NCI-H345 (cell line): ENCODE measurements at places on chromosomes 16 and 17.
A peak's percentile ranks its signal among the peaks of the same experiment; 100 is the strongest.

- DNase-seq = no peak
These were observed 17.3 kb downstream of the BANP start for GRCh38 chr16:87968541-87968940.

DNA sequence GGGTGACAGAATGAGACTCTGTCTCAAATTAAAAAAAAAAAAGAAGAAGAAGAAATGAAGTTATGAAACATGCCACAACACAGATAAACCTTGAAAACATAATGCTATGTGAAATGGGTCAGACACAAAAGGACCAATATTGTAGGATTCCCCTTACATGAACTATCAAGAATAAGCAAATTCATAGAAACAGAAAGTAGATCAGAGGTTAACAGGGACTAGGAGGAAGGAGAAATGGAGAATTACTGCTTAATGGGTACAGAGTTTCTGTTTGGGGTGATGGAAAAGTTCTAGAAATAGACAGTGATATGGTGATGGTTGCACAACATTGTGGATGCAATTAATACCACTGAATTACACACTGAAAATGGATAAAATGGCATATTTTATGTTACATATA, 16.3 kb downstream of the RANBP10 start:
- no peak for DNase-seq

DNA sequence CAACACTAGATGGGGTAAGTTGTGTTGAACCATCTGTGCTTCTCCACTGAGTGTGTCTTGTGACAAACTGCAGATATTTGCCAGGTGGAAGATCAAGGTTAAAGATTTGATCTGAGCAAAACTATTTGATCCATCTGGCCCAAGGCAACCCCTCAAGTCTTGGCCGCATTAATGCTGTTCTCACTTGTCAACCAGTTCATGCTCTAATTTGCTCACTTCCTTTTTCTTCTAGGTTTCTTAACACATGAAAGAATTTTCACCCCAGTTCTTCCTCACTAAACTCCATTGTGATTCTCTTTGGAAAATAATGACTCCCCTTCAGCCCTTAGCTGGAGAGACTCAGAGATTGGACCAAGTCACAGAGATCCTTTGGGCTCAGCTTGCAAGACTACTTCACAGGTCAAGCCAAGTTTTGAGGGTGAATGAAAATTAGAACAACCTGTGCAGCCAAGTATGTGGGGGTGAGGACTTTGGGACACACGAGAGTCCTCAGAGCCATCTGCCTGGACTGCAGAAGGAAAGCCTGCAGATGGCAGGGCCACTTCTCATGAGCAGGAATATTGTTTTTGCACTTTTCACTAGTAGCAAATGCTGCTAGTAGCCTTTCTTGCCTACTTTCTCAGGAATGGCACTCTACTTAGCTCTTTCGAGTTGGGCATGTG, 166.5 kb downstream of the AXIN2 start:
- no peak for DNase-seq

DNA sequence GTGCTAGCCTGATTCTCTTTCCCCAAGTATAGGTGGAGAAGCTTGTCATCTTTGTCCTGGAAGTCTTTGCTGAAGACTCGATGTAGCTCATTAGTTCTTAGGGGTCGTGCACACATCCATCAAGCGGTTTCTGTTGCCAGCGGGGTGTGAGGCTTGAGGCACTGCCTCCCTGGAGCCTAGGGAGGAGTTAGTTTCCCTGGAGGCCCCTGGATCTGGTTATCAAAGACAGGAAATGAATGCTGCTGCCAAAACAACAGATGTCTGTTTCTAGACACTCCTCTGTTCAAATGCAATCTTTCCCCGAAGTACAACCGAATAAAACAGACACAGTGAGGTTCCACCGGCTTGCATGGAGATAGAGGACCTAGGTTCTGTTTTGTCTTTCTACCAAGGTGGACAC, 17.5 kb downstream of the HS3ST4 start:
- DNase-seq = no peak

DNA sequence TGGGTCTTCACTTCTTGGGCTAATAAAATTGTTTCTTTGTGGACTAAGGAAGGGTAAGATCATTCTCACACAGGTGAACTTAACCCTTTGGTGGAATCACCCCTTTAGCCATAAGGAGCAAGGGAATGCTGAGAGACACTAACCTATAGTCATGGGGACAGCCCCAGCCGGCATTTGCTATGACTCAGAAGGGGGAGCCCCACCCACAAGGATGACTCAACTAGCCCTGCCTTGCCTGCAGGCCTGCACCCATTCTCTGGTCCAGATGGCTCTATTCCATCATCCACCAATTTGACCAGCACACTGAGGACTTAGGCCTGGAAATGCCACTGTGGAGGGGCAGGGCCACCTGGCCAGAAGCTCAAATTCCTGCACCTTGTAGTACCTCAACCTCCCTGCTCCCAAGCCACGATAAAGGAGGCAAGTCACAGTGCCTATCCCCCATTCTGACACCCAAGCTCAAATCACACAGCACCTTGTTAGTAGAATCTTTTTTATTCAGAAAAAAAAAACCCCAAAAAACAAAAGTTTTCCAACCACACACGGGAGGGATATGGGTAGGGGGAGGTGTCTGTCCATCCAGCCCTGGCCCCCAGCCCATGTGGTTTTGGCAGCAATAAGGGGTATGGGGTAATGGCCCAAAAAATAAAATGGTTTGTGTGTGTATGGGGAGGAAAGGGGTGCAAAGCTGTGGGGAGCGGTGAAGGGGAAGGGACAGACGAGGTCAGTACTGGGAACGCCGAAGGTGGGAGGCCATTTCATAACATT, 3.0 kb downstream of the PFN1 start:
- no peak for DNase-seq

GRCh38 chr16:23025692-23026307, 123.5 kb downstream of the USP31 start:
- no peak for DNase-seq

- no peak for DNase-seq
These were observed 7.3 kb downstream of the FASN start for GRCh38 chr17:82090549-82091263.

DNA sequence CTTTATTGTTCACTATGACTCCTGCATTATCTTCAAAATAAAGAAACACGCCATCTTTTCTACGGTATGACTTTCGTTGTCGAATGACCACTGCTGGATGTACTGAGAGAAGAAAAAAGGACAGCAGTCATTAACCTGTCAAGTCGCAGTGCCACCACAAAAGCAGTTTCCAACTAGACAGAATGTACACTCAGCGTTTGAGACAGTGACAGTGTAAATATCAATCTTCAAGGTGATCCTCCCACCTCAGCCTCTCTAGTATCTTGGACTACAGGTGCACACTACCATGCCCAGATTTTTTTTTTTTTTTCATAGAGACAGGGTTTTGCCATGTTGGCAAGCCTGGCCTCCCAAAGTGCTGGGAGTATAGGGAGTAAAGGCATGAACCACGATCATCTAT, 3.1 kb downstream of the RPL23 start:
- DNase-seq = no peak

DNA sequence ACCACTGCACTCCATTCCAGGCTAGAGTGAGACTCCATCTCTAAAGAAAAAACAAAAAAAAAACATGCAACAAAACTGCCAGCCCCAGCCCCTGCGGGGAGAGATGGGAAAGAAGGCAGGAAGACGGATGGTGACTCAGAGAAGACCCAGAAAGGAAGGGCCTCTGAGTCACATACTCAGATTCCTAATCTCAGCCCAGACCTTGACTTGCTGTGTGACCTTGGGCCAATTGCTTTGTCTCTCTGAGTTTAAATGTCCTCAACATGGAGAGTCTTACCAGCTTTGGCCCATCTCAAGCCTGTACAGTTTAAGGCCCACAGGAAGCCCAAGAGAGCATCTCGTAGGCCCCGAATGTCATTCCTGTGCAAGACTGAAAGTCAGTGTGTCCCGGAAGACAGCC, 86.5 kb upstream of the LHX1 start:
- DNase-seq = no peak

- DNase-seq = peak; percentile 69
These were observed 1.0 kb upstream of the KCNJ2 start for GRCh38 chr17:70168044-70168976.

DNA sequence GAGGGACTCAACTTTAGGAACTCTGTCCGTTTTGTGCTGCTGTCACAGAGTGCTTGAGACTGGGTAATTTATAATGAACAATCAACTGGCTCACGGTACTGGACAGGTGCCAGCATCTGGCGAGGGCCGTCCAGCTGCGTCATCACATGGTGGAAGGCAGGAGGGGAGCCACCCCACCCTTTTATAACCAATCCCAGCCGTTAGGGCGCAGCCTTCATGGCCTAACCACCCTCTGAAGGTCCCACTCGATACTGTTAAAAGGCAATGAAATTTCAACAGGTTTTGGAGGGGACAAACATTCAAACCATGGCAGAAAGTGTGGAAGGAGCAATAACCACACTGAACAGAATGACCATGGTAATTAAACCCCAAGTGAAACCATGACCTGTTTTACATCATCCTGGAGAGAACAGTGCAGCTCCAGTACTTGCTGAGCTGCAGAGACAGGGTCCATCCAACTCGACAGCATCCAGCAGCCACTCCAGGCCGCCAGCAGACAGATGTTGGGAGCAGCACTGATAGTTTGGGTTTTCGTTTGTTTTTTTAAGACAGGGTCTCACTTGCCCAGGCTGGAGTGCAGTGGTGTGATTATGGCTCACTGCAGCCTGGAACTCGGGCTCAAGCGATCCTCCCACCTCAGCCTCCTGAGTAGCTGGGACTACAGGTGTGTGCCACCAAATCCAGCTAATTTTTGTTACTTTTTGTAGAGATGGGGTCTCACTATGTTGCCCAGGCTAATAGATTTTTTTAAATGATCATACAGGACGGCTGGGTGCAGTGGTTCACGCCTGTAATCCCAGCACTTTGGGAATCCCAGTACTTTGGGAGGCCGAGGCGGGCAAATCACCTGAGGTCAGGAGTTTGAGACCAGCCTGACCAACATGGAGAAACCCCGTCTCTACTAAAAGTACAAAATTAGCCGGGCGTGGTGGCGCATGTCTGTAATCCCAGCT, 11.0 kb downstream of the CHMP6 start:
- DNase-seq = peak; percentile 91

- DNase-seq = no peak
These were observed 60.5 kb upstream of the CLEC3A start for GRCh38 chr16:77961814-77962213.

DNA sequence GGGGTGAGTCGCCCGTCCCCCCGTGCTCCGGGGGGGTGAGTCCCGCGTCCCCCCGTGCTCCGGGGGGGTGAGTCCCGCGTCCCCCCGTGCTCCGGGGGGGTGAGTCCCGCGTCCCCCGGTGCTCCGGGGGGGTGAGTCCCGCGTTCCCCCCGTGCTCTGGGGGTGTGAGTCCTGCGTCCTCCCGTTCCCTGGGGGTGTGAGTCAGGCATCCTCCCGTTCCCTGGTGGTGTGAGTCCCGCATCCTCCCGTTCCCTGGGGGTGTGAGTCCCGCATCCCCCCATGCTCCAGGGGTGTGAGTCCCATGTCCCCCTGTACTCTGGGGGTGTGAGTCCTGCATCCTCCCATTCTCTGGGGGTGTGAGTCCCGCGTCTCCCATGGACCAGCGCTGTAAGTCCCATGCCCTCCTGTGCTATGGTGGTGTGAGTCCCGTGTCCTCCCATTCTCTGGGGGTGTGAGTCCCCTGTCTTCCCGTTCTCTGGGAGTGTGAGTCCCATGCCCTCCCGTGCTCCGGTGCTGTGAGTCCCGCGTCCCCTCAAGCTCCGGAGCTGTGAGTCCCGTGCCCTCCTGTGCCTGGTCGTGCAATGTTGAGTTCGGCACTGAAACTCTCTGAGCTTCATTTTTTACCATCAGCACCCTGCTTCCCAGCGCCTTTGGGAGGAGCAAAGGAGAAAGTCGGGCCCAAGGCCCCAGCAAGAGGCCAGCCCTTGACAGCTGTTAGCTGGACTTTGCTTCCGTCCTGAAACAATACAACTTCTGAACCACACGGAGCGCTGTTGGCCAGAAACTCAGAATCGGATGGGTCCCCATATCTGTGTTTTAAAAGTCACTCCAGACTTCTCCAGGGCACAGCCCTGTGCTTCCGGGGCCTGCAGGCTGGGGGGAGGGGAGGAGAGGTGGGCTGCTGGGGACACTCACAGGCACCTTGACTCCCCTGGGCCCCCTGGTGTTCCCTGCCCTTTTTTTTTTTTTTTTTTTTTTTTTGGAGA, 11.5 kb upstream of the ZC3H18 start:
- DNase-seq = peak; percentile 37

DNA sequence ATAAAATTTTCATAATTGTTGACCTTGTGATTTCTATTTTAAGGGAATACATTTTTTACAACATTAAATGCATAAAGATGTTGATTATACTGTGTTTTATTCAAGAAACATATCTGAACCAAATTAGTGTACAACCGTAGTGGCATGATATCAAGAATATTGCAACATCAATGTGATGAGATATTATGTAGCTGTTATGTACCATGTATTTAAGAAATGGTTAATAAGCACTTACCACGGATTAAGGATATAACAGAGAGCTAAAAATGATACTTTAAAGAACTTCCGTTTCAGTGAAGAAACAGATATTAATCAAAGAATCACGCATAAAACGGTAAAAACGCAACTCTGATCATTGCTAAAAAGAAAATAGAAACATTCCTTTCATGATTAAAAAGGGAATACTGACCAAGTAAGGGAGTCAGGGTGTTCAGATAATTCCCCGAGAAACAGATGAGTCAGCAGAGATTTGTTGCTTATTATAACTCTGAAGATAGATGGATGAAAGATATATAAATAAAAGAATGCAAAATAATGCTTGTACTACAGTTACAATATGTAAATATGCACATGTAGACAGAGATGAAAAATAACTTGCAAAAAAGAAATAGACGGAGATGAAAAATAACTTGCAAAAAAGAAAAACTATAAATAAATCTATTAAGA, 281.9 kb upstream of the MAF start:
- no peak for DNase-seq

DNA sequence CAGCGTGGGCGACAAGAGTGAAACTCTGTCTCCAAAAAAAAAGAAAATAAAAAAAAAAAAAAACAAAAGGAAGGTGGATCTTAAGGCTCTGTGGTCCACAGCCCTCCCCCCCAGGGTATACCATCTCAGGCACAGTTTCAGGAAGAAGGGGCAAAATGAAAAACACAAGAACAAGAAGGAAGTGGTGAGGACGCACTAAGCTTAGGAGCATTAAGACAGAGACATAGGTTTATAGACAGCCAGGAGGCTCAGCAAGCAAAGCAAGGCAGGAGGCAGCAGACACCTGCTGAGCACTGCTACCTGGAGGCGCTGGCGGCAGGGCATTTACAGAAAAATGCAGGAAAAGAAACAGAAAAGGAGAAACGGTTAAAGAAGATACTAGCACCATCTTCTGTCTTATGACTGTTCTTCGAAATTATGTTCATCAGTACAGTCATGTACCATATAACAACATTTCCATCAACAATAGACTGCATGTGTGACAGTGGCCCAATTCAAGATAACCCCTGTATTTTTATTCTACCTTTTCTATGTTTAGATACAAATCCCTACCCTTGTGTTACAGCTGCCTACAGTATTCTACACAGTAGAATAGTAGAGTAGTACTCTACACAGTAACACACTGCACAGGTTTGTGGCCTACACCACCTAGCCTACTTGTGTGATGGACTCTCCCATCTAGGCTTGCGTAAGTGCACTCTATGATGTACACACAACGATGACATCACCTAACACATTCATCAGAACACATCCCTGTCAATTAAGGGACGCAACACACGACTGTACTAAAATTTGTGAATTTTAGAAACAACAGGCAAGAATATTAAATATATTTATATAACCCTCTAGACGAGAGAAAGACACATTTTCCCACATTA, 62.5 kb downstream of the XPO6 start:
- DNase-seq = no peak

GRCh38 chr17:9232591-9233270, 211.4 kb downstream of the NTN1 start:
- no peak for DNase-seq
